ENCODE measurements at places on chromosomes 6 and 20. TPM values are rescaled to one million over a fixed set of nuclear protein-coding genes. Genes with fewer than 3 reads are reported as not detected.

DNA sequence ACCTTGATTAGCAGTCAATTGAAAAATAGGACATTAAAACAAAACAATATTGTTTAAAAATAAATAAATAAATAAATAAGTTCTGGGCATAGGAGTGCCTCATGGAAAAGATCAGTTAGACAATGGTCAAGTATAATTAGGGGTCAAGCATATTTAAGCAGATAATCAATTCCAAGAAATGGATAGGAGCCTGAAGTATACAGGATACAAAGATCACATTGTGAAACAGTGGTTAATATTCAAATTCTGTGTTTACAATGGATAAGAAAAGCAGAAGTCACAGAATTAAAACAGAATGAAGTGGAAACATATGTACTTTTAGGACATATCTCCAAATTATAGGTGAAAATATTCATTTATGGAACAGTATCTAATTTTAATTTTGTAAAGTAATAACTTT, 1028.6 kb upstream of the CITED2 start:
- DNase-seq, result no peak

DNA sequence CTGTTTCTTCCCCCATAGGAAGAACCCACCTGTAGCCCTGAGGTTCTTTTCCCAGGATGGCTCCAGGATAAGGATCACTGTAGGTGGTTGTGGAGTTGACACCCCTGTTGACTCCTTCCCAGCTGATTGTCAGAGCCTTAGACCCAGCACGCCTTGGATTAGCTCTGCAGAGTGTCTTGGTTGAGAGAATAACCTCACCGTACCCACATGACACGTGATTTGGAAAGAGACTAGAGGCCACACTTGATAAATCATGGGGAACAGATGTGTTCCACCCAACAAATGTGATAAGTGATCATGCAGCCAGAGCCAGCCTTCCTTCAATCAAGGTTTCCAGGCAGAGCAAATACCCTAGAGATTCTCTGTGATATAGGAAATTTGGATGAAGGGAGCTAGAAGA, 12.2 kb downstream of the BTN3A1 start:
- DNase-seq, result no peak

DNA sequence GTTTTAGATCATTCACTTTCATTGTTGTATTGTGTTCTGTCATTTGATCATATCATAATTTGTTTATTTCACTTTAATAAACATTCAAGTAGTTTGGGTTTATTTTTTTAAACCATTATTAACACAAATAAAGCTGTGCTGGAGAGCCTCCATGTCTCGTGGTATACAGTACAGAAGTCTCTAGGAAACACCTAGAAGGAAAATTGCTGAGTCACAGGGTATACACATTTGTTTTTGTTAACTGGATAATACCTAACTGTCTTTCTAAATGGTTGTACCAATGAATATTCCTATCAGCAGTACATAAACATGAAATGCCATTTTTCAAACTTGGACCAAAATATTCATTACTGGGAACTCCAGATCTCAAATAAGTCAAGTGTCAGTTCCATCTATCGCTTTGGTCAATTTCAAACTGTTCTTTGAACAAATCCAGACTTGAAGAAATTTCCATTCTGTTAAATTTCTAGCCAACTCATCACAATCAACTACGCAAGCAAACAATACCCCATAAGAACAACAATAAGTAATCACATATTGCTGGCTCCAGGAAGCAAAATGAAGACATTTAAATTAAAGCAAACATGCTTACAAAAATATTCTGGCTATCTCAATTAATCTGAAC, 138.1 kb downstream of the ATXN1 start:
- no peak for DNase-seq

DNA sequence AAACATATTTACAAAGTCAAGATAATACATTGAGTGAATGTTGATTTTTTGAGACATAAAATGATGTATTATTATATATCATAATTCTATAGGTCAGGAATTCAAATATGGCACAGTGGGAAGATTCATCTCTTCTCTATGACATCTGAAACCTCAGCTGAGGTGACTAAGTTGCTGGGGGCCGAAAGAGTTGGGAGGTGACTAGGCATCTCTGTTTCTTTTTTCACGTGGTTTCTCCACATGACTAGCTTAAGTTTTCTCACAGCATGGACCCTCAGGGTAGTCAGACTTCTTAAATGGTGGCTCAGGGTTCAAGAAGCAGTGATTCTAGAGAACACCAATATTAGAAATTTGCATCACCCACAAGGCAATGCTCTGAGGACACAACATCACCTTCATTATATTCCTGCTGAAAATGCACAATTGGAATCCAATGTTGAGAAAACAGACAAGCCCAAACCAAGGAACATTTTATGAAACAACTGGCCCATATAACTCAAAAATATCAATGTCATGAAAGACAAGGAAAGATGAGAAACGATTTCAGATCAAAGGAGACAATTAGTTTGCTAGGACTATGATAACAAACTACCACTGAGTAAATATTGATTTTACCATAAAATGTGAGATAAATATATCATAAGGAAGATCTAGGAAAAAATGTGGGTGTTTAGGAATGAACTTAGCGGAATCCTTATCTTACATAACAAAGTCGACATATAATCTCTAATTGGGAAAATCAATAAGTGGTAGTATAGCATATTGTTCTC, 273.3 kb upstream of the IRAK1BP1 start:
- no peak for DNase-seq

GRCh38 chr6:35037664-35038038, 103.5 kb downstream of the TCP11 start:
- DNase-seq, result no peak

- DNase-seq, result no peak
Measured at GRCh38 chr6:13256266-13257001, 71.9 kb downstream of the TBC1D7 start.

MICB gene
- 39.0 TPM for total RNA-seq

TULP1 gene
- total RNA-seq, result not detected

TNFRSF6B gene
- not detected for total RNA-seq

PI3 gene
- total RNA-seq, result not detected

ADGB gene
- total RNA-seq, result not detected

BFSP1 gene
- 7.3 TPM for total RNA-seq
